Frontal cortex (tissue), 4 donors: ENCODE measurements at places on chromosomes 12 and 14.

GRCh38 chr12:55847033-55847432 lies 4.3 kb upstream of the MMP19 start:
- no peak for DNase-seq

DNA sequence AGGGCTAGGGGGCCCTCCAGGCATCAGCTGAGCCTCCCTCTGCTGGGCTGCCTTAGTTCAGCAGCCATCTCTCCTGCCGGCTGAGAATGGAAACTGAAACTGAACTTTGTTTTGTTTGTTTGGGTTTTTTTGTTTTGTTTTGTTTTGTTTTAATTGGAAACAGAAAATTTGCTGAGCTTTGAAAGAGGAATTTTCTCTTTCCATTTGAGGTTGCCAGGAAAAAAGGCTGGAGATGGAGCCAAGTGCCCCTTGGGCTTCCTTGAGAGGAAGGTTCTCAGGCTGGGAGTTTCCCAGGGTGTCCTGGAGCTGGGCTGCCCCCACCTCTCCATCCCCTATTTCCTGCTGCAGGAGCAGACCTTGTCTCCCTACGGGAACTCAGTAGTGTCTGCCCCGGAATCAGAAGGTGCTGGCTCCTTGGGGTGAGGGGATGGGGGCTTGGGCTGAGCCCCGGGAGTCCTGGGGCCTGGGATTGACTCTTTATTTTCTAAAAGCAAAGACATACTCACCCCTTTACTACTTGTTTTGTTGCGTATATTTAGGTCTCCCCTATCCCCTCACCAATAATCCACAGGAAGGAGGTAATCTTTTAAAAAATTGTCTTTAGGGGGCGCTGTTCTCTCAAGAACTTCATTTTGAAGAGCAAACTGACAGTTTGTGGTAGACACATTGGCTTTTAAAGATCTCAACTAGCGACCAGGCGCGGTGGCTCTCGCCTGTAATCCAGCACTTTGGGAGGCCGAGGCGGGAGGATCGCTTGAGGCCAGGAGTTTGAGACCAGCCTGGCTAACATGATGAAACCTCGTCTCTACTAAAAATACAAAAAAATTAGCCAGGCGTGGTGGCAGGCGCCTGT lies 21.3 kb upstream of the OASL start:
- DNase-seq, result no peak

DNA sequence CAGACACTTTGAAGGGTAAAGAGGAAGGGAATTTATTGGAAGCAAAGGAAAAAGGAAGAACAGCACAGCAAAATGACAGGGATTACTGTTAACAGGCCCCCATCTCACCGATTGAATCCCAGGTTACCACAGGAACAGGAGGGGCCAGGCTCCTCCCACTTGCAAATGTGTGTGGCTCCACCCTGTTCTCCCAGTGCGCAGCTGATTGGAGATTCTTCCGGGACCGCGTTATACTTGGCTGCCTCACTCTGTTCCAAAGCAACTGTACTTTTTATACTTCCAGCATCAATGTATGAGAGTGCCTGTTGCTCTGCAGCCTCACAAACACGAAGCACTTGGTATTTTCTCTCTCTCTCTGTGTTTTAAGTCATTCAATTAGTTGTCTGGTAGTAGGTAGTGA lies 273.6 kb upstream of the MDGA2 start:
- DNase-seq, result no peak

DNA sequence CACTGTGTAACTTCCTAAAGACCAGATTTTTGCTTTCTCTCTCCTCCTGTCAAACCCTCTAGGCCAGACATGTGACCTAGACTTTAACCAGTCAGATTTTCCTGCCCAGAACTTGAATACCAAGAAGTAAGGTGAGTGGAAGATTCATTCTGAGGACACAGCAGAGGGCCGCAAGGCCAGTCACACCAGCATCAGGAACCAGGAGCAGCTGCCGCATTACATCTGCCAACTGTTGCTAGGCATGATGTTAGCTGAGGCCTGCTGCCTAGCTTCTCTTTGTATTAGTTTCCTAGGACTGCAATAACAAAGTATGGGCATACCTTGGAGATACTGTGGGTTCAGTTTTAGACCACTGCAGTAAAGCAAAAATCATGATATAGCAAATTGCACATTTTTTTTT lies 101.9 kb upstream of the BMP4 start:
- no peak for DNase-seq

GRCh38 chr12:126676434-126676833 lies 1590.5 kb upstream of the TMEM132C start:
- peak; percentile 4 for DNase-seq

- no peak for DNase-seq
These were observed 302.7 kb downstream of the NPAS3 start for GRCh38 chr14:33241331-33241730.

GRCh38 chr12:98360401-98360800 lies 155.0 kb upstream of the TMPO start:
- DNase-seq, result no peak

GRCh38 chr14:52318062-52318461 lies 4.0 kb downstream of the PTGER2 start:
- DNase-seq, result no peak

DNA sequence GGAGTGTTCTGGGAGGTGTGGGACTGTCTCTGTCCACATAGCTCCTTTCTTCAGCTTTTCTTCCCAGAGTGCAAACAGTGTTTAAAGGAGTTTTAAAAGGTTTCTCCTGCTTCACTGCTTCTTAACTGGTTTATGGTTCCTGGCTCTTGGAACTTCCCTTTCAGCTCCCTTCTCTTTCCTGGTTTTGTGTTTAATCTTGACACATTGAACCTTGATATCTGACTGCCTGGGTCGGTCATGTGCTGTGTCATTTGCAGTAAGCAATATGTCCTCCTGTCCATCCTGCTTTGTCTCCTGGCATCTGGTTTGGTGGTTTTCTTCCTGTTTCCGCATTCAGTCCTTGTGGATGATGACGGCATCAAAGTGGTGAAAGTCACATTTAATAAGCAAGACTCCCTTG lies 2.2 kb downstream of the TMEM106C start:
- no peak for DNase-seq

GRCh38 chr14:58275527-58276190 lies 22.7 kb upstream of the ARID4A start:
- DNase-seq, result no peak

- no peak for DNase-seq
These were observed 451.7 kb downstream of the TMEM117 start for GRCh38 chr12:44287545-44287944.

- no peak for DNase-seq
These were observed 172.2 kb upstream of the ATP2B1 start for GRCh38 chr12:89880690-89881350.

DNA sequence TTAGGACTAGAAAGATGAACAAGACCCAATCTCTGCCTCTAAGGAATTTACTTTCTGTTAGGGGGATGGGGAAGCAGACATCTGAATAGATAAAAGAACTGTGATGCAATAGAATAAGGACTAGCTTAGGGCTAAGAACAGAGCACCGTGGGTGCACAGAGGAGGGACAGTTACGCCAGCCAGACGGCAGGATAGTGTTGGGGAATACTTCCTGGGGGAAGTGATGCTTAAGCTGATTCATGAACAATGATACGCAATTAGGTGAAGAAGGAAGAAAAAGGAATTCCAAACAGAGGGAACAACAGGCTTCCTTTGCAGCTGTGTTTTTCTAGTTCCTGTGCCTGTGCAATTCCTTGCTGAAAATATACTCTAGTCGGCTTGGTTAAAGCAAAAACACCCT lies 501.1 kb downstream of the APAF1 start:
- DNase-seq, result no peak

- no peak for DNase-seq
These were observed 485.1 kb downstream of the ZFP36L1 start for GRCh38 chr14:68307790-68308168.

DNA sequence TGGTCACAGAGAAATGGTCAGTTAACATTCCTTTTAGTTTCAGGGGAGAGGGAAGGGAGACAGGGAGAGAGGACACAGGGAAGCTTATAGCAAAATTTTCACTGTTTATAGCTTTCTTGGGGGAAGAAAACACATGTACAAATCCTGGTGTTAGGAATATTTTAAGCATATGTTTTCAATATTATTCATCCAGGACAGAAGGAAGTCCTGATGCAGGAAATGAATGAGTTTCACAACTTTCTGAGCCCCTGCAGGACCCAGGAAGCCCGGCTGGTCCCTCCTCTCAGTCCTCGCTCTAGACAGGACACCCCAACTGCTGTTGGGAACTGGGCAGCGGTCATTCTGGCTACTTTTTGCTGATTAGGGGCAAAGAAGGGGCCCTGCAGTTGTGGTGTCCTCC lies 71.1 kb upstream of the ZDHHC17 start:
- DNase-seq, result no peak
